Omental fat pad (tissue), 4 donors: ENCODE measurements at places on chromosomes 16 and 17. TPM values are rescaled to one million over a fixed set of nuclear protein-coding genes. Genes with fewer than 3 reads are reported as not detected.

DNA sequence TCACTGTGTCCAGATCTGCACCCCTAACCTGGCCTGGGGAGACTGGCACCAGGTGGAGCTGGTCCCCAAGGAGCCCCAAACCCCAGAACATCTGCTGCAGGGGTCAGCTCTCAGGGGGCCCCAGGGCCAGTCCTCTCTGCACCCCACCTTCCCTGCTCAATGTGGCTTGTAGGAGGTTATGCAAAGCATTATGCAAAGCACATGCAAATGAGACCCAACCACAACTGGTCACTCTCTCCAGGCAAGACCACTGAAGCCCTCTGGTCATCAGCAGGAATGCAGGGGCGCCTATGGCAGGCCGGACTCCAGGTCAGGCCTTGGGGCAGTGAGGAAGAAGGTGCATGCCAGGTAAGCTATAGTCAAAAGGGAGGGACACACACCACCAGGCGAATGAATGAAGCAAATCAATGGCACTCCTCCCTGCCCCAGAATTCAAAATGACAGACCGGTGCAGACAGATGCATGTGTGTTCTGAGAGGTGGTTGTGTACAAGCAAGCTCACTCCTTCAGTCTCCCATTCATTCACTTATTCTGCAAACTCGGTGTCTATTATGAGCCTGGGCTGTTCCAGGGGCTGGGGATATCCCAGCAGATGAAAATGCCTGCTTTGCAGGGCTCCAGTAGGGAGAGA lies 48.0 kb downstream of the TMEM235 start:
- DNase-seq = no peak

DNA sequence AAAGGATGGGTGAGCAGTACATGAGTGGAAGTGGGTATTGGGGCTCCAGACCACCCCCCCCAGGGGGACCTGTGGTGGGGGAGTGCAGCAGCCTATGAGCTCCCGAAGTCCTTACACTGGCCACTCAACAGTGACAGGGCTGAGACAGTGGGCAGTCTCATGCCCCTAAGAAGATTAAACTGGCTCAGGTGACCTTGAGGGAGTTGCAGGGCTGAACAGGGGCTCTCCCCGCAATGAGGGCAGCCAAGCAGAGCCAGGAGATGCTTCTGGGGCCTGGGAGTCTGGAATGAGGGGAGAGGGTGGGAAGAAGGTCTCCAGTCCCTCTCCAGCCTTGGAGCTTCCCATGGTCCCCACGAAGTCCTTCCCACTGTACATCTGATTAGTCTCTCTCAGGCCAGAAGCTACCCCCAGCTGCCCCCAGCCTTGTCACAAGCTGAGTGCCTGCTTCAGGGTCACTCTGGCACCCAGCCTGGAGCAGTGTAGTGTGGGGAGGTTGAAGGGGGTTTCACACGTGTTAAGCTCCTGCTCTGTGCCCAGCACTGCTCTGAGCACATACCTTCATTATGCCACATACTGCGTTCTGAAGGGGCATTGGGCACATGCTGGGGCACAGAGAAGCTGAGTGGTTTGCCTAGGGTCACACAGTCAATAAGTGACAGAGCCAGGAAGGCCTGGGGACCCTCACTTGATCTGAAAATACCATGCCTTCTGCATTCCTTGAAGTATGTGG lies 1.0 kb upstream of the CDH16 start:
- DNase-seq = no peak

The KCNH6 gene
- total RNA-seq = not detected

DNA sequence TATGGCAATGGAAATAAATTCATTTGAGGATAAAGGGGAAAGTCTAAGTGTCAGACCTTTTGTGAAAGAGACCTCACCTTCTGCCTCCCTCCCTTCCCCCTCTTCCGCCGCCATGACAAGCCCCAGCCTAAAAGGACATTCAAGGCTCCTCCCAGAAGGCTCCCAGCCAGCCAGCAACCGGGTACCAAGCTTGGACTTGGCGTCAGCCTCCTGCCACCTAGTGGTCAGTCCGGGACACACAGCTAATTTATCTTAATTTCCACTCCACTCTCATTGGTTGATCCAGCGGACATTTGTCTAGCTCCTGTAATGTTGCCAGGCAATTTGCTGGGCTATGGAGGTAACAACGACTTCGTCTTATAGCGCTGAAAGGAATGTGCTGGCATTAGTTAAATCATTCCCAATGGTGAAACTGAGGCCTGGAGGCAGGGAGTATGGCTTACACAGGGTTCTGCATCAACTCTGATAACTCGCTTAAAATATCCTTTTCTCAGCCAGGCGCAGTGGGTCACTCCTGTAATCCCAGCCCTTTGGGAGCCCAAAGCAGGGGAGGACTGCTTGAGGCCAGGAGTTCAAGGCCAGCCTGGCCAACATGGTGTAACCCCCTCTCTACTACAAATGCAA lies 19.3 kb upstream of the CLEC3A start:
- DNase-seq = no peak

The KRT40 gene
- not detected for total RNA-seq

The CPSF4L gene
- not detected for total RNA-seq

DNA sequence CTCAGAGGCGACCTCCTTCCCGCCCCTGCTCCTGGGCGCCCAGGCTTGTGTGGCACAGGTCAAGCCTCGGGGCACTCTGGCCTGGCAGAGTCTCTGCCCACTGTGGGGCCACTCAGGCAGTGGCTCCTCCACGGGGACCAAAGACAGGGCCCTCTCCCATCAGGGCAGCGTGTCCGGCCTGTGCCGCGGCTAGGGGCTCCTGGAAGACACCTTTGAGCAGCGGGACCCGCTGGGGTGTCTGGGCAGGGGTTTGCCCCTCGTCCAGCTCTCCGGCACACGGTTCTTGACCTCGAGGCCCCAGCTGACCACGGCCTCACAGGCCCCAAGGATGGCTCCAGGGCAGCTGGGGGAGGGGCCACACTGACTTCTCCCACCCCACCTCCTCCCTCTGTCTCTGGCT lies 24.7 kb upstream of the SSTR5 start:
- no peak for DNase-seq

- DNase-seq = no peak
These were observed 3.0 kb downstream of the DOC2B start for GRCh38 chr17:178292-179065.

The CES5A gene
- total RNA-seq = not detected

DNA sequence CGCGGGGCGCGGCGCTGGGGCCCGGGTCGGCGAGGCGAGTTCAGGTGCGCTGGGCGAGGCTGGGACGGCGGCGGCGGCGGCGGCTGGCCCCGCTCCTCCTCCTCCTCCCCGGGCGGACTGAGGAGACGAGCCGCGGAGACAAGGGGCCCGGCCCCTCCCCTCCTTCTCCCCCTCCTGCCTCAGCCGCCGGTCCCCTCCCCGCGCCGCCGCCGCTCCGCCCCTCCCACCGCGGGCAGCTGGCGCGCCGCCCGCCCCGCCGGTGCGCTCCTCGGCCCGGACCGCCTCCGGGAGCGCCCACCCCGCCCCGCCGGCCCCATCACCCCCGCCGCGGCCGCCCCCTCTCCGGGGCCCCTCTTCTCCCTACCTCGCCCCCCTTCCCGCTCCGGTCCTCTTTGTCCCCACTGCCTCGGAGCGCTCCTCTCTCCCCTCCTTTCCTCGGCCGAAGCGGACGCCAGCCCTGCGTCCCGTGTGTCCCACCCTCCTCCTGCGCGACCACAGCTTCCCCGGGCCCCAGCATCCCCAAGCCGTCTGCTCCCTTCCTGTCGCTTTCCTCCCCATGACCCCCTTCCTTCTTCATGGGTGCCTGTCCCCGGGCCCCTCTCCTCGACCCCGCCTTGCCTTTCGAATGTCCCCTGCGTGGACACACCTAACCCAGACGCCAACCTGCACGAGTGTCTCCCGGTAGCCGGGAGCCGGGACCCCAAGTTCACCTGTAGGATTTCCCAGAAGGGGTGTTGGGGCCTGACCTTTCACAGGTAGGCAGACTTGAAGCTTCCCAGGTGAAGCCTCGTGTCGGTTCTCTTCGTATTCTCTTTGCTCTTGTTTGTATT lies at the start of gene TOX3:
TSS of gene TOX3 (minus strand) at position 140 of the 830 bp plus-strand sequence. CDS start 420 bp downstream, outside the sequence.
- no peak for DNase-seq

The CHST5 gene
- total RNA-seq = not detected

- DNase-seq = no peak
These were observed 1.5 kb downstream of the TEX2 start for GRCh38 chr17:64261417-64262145.

DNA sequence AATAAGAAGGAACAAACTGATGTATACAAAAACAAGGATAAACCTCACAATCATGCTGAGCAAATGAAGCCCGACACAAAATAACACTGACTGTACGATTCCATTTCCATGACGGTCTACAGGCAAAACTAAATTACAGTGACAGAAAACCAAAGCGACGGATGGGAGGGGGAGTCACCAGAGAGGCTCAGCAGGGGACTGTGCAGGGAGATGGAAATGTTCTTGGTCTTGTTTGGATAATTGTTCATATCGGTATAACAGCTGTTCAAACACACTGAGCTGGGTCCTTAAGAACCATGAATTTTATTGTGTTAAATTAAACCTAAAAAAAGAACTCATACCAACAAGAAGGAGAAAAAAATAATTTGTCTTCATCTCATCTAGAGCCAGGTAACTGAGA lies 97.8 kb downstream of the NXN start:
- no peak for DNase-seq

- DNase-seq = no peak
These were observed 1.4 kb downstream of the SAP30BP start for GRCh38 chr17:75668489-75668888.
